ENCODE measurements at places on chromosomes 7 and 10.

DNA sequence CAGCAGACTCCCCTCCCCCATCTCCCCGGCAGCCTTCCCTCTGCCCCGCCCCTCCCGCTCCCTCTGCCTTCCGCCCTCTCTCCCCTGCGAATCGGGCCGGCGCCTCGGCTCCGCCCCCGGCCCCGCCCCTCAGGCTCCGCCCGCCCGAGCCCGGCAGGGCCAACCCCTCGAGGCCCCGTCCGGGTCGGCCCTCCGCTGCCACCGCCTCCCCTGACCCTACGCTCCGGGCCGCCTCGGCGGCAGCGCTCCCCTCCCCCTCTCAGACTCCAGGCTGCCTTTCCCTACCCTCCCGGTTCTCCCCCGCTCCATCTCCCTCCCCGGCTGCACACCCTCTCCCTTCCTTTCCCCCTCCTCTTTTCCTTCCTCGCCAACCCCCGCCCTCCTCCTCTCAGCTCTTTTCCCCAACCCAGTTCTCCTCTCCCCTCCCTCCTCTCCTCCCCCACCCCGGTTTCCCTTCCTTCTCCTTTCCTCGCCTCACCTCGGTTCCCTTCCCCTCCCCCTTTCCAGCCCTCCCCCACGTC, 1.6 kb downstream of the ZNF467 start:
- DNase-seq = peak; percentile 64

GRCh38 chr10:15370212-15370855, 755 bp downstream of the FAM171A1 start:
- peak; percentile 2 for DNase-seq

GRCh38 chr7:45384499-45384898, 189.7 kb upstream of the ADCY1 start:
- no peak for DNase-seq

GRCh38 chr10:61733358-61733940, 70.7 kb downstream of the CABCOCO1 start:
- no peak for DNase-seq

DNA sequence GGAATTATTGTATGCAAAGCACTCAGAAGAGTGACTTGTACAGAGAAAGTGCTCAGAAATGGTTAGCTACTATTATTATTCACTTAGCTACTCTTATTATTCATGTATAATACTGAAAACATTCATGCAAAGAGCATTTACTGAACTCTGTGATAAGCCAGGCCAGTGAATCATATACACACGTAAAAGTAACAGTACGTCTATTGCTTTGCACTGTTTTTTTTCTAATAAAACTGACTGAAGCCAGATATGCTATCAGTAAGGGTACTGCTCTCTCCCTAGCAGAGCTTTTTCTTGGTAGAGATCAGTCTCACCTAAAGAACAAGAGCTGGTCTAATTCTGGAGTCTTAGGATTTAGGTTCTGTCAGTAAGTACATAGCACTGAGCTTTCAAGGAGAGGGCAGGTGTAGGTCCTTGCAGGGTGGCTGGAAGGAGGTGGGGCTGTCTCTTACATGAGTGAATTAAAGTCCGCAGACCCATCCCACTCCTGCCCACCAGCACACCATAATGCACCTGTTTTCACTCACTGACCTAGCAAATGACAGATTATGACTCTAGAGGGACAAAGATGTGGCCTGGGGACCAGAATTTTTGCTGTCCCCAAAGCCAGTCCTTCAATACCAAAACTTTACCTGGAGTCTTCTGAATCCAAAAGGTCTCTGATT, 145.9 kb downstream of the ARID5B start:
- DNase-seq = no peak

DNA sequence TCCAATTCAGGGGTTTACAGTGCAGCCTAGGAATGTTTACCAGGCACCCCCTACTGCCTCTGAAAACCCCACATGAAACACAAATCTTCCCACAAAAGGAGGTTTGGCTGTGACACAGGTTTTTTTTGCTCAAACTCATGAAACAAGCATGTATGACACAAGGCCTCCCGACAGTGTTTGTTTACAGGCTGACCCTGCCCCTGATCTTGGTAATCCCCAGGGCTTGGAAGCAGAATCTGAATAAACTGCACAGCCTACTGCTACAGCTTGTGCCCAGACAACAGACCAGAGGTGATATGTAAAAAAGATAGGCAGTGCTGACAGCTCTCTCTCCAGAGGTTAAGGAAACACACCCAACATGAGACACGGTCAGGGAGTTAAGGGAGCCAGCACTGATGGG, 184.2 kb downstream of the KMT2E start:
- DNase-seq = no peak

Measured in stimulated activated CD8-positive, alpha-beta memory T cell treated with anti-CD3 and anti-CD28 coated beads, Interleukin-7, amount 100 ng/mL, for 4 hours (primary cell).